GM12892 (cell line): ENCODE measurements at places on chromosomes 13 and 19.

DNA sequence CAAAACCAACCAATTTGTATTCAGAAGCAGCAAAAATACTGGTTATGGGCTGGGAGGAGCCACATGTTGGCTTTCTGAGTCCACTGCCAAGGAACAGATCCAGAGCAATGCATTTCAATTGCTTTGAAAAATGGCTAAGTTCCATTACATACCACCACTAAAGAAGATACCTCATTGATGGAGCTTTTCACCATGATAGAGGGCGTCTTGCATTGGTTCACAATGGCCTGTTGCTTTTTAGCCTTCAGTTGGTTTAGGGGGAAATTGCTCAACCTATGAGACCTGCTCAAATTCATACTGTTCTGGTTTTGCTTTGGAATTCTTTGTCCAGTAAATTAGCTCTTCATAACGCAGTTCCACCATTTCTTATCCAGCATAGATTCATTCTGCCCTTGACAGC, 21.2 kb upstream of the CPB2 start:
- no peak for DNase-seq

- no peak for DNase-seq
Observed at GRCh38 chr13:92873029-92873428, 353.6 kb upstream of the GPC6 start.

DNA sequence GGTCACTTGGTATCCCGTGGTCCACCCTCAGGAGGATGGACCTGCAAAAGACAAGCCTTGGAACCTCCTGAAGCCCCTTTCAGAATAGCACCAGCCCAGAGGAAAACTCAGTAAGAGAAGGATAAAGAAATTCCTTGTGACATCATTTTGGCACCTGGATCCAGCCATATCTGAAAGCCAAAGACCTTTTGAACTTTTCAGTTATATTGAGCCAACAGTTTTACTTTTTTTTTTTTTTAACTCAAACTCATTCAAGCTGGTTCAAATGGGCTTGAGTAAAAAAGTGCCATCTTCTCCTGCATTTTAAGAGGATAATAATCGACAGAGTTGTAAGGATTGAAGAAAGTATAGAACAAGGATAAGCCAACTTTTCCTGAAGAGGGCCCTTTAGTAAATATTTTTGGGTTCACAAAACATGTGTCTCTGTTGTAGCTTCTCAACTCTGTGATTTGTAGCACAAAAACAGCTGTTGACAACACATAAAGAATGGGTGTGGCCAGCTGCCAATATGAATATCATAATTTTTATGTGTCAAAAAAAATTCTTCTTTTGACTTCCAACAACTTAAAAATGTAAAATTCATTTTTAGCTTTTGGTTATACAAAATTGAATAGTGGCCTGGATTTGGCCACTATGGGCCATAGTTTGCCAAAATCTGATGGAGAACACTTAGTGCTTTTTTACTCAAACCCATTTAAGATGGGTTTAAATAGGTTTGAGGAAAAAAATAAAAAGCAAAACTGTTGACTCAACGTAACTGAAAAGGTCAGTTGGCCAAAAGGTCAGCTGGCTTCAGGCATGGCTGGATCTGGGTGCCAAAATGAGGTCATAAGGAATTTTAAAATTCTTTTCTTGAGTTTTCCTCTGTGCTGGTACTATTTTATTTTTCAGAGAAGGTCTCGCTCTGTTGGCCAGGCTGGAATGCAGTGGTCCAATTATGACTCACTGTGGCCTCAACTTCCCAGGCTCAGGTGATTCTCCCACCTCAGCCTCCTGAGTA, 50.7 kb downstream of the ACSBG2 start:
- DNase-seq = no peak

GRCh38 chr13:88369866-88370265, 698.7 kb downstream of the SLITRK5 start:
- DNase-seq = no peak

GRCh38 chr13:23828866-23829265, 60.3 kb downstream of the MIPEP start:
- no peak for DNase-seq
